Dorsolateral prefrontal cortex (tissue), 122 donors: ENCODE measurements at places on chromosomes 3 and 15.

GRCh38 chr3:69368129-69368741, 17.7 kb downstream of the FRMD4B start:
- no peak for DNase-seq

DNA sequence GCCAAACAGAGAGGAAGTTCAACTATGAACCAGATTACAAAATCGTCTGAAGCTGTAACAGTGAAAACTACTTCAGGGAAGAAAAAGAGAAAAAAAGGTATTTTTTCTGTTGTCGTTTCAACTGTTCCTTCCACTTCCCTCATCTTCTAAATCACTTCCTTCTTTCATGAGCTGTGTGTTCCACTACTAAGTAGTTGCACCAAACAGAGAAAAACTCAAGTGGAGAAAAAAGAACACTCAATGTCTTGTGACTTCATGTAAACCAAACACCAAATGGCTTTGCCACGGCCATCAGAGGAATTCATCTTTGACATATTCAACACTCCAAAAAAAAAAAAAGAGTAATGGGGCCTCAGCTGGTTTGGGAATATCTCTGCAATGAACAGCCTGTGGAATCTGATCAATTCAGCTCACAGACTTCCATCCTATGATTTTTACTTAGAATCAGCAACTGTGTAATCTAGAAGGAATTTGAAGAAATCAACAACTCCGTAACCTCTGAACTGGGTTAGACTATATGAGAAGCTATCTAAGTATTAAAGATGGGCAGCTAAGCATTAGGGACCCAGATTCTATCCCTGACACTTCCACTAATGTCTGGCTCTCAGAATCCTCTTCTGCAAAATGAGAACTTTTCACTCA, 47.5 kb upstream of the RNF7 start:
- DNase-seq = no peak

DNA sequence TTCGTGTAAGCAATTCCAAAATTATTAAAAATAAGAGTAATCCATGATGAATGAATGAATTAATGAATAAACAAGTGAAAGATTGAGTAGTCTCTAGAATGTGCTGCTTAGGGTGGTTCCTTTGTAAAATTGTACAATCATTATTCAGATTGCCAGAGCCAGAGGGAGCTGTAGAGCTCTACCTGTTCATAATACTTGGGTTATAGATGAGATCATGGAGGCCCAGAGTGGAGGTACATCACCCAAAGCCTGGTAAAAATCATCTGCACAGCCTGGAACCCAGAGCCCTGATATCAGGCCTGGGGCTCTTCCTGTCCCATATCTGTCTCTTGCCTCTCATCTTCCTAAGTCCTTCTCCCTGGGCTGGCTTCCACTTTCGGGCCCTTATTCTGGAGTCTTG, 297.2 kb downstream of the RPLP1 start:
- DNase-seq = no peak

GRCh38 chr15:43211224-43211735, 9.5 kb downstream of the EPB42 start:
- no peak for DNase-seq

DNA sequence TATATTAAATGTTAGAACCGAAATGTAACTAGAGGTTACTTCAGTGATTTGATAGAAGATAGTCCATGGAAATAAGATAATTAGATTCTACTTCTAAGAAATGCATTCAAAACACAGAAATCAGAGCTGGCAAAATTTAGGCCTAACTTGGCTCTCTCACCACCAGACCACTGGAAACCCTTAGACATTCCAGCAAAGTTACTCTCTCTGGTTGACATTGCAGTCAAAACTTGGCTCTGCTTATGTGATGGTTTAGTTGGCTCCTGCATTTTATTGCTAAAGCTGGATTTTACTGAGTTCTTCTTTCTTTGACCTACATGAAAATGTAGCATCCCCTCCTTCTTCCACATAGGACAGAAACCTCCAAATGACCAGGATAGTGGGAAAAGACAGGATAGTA, 35.4 kb upstream of the CBLB start:
- DNase-seq = no peak

GRCh38 chr15:96947296-96948229, 617.1 kb downstream of the NR2F2 start:
- DNase-seq = no peak

DNA sequence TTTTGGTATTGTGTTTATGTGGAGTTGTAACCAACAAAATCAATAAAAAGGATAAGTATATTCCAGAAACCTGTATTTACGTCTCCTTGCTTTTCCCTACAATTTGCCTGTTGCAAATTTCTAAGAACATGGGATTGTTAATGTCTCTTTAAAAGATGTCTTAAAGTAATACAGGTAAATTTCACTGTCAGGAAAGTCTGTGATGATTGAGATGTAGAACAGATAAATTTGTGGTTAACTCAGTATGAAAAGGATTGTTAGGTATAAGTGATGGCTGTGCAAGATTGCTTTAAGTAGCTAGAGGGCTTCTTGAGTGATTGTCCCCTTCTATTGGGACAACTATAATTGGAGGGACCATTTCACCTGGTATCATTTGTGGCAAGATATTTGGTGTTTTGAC, 6.8 kb downstream of the PTPRG start:
- DNase-seq = no peak

- DNase-seq = peak; percentile 30
These were observed 8.2 kb downstream of the IGDCC3 start for GRCh38 chr15:65369651-65370050.

- DNase-seq = no peak
These were observed 69.3 kb upstream of the PRR23C start for GRCh38 chr3:139113993-139114375.

- DNase-seq = no peak
These were observed 492 bp upstream of the MOBP start for GRCh38 chr3:39466988-39467387.

DNA sequence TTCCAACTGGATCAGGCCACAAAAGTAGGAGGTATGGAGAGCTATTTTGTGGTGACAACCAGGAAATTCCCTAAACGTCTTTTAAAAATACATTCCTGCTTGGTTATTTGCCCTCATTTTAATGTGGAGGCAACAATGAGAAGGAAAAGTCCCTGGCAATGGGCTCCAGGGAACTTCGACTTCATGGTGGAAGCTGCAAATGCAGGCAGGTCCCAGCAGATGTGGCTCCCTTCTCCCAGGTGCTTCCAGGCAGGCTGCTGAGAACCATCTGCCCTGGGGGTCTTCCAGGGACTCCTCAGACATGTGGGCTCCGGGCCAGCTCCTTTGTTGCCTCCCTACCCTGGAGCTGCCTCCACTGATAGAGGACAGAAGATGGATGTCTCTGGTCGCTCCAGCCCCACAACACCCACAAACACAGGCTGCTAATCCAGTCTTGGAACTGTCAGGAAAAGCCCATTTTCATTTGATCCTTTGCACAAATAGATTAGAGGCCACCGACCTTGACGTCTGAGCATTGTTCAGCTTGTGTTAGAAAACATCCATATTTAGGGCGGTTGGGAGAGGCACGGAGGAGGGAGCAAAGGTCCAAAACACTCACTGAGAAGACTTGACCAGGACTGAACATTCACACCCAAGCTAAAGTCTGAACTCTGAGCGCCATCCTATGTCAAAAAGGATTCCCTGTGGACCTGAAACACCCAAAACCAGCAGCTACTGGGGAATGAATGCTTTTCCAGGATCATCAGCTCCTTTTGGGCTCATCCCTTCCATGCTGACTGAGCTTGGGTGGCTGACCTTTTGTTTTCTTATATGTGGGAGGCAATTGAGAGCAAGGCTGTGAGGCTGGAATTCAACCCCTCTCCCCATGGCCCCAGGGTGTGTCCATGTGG, 30.2 kb upstream of the SLCO2A1 start:
- DNase-seq = no peak

DNA sequence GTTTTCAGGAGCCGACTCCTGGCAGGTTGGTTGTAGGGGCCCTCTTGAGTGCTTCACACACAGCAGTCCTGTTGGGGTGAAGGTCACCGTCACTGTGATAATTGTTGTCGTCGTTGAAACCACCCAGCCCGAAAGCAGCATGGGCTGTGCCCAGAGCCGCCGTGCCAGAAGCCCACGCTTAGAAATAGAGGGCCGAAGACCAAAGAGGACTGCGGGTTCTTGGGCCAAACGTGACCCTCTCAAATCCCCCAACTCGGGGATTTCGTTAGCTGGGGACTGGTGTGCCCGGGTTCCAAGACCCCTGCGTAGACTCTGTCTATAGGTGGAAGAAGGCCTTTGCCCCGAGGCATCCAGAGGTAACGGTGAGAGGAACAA, 7.5 kb upstream of the ADAMTS17 start:
- DNase-seq = no peak

- DNase-seq = no peak
These were observed 43.7 kb downstream of the CCR4 start for GRCh38 chr3:32995098-32995497.

DNA sequence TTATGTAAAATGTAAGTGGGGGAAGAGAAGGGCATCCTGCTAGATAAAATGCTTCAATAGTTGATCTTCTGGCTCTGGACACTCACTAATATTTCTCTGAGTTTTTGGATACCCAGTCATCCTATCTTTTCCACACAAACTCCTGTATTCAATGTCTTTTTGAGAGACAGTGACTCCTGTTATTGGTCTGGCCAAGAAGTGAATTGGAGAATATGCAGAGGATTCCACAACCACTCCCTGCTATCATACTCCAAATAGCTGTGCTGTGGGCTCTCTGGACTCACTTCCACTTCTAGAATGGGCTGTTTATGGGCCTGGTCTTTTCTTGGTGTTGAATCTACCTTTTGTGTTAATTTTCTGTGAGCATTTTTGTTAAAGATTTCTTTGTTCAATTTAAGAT, 376.8 kb downstream of the NLGN1 start:
- DNase-seq = no peak

DNA sequence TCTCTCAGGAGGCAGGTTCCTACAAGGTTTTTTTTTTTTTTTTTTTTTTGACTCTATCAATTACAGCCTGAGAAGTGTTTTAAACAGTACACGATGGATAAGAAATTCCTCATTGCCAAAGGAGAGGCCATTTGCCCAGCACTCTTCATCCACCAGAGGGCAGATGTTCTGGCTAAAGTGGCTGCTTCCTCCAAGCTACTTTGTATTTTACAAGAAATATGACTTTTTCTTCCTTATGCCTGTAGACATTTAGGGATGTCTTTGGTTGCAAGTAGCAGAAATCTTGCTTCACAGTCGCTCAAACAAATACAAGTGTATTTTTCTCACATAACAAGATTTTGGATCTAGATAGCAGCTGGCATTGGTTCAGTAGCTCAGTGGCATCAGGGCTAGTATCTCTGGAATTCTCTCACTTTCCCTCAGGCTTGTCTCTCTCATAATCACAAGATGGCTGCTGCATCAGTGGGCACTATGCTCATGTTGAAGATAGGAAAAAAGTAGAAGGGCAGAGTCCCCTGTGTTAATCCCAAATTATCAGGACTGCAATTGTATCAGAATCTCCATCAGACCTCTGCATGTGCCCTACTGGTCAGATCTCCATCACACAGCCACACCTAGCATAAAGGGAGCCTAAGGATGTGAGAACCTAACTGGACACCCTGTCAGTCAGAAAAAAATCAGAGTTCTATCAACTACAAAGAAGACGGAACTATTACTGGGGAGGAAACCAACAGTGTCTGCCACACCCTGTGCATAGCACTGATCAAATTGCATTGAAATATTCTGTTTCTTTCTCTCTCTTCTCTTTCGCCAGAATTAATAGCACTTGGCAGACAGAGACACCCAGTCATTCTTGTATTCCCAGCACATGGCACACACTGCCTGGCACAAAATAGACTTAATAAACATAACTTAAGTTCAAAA, 138.9 kb upstream of the COL8A1 start:
- no peak for DNase-seq

DNA sequence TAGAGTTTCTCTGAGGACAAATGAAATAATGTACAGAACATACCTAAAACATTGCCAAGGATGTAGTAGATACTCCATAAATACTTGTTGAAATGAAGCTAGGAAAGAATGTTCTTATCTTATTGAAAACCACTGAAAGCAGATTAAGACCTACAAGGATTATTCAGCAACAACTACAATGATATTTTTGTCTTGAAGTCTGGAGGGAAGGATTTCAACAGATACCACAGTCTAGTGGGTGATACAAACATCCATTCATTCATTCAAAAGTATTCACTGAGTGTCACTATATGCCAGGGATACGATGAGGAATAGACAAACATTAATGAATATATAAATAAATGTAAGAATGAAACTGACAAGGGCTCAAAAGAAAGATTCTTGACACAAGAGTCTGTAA, 74.7 kb upstream of the THBS1 start:
- DNase-seq = no peak

- DNase-seq = no peak
These were observed 506.4 kb upstream of the ADAMTS9 start for GRCh38 chr3:65194047-65194714.

GRCh38 chr3:108125153-108125543, 34.3 kb upstream of the CD47 start:
- DNase-seq = no peak
